NB4 (cell line): ENCODE measurements at places on chromosomes 6 and 20.

DNA sequence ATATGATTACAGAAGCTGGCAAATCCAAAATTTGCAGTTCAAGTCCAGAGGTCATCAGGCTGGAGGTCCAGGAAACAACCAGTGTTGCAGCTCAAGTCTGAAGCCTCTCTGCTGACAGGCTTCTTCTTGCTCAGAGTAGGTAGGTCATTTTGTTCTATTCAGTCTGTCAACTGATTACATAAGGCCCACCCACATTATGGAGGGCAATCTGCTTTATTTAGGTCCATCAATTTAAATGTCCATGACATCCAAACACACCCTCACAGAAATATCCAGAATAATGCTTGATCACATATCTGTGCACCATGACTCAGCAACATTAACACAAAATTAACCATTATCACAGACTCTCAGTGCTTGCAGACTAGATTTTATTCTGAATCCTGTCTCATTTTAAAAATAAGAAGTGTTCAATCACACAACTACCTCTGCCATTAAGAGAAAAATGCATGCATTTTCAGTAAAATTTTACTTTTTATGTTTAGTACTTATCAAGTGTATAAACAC lies 759.2 kb upstream of the ADGRB3 start:
- no peak for DNase-seq

GRCh38 chr20:16661756-16662155 lies 68.1 kb upstream of the SNRPB2 start:
- DNase-seq = no peak

DNA sequence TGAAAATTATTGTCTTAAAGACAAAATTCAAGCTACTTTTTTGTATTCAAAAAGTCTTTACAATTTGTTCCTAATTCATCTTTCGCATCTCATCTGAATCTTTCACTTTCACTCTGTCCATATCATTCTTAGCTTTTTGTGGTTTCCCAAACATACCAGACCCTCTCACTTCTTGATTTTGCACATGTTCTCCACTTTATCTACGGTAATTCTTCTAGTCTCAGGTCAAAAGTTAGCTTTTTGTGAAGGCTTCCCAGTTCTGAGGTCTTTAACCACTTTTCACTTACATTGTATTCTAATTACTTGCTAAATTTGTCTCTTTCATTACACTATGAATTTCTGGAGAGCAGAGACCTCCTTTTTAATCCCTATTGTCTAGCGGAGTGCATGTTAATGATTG lies 34.6 kb upstream of the EPHA7 start:
- no peak for DNase-seq

GRCh38 chr6:99189823-99190721 lies 159.4 kb downstream of the FAXC start:
- no peak for DNase-seq

DNA sequence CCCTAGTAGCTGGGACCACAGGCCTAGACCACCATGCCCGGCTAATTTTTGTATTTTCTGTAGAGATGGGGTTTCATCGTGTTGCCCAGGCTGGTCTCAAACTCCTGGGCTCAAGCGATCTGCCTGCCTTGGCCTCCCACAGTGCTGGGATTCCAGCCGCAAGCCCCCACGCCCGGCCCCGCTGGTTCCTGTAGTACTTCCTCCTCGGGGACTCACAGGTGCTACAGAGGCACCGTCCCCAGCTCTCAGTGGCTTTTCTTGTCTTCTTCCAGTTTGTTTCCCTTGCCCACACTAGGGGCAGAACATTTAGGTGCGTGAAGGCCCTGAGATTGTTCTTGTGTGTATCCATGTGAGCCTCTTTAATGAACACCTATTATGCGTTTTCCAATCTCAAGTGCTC lies 773 bp upstream of the ZBP1 start:
- DNase-seq = peak; percentile 59
